Foreskin keratinocyte (primary cell): ENCODE measurements at places on chromosomes 12 and 14. TPM values are rescaled to one million over a fixed set of nuclear protein-coding genes. Genes with fewer than 3 reads are reported as not detected.

The BBOF1 gene
- total RNA-seq, result 2.4 TPM in 2 replicates

The FAM186B gene
- 0.32 and 0.37 TPM in 2 replicates for total RNA-seq

The MSRB3 gene
- total RNA-seq, result 12.3 and 16.4 TPM in 2 replicates

The ITGA5 gene
- total RNA-seq, result 111 and 175 TPM in 2 replicates

The OAS2 gene
- total RNA-seq, result 124 and 157 TPM in 2 replicates

The PLEKHD1 gene
- not detected in 2 replicates for total RNA-seq

The TRHDE gene
- total RNA-seq, result 0.49 and 0.78 TPM in 2 replicates

The BATF gene
- total RNA-seq, result not detected in 2 replicates

The PLEKHG7 gene
- not detected in 2 replicates for total RNA-seq

The SLC25A21 gene
- 0.24 and 0.25 TPM in 2 replicates for total RNA-seq

The CAPZA3 gene
- total RNA-seq, result not detected in 2 replicates

The COCH gene
- 0.04 TPM in 1 of 2 replicates, not detected in the other for total RNA-seq

The KRT3 gene
- not detected in 2 replicates for total RNA-seq

The ACSM4 gene
- not detected in 2 replicates for total RNA-seq

The KRT73 gene
- not detected in 2 replicates for total RNA-seq

The DEPDC4 gene
- total RNA-seq, result 1.3 and 2.5 TPM in 2 replicates

The IL26 gene
- total RNA-seq, result not detected in 2 replicates

The ACSS3 gene
- 0.04 and 0.07 TPM in 2 replicates for total RNA-seq

The NDRG2 gene
- total RNA-seq, result 8.1 and 8.7 TPM in 2 replicates

The WNT1 gene
- not detected in 2 replicates for total RNA-seq

The TOMM20L gene
- total RNA-seq, result not detected in 2 replicates

The AICDA gene
- not detected in 2 replicates for total RNA-seq

The SVOP gene
- total RNA-seq, result not detected in 2 replicates

The KIF5A gene
- total RNA-seq, result 0.10 and 0.11 TPM in 2 replicates
